ENCODE measurements at places on chromosomes 2 and 18.

- DNase-seq, result no peak
These were observed 83.9 kb upstream of the MAPRE2 start for GRCh38 chr18:34957119-34957863.

DNA sequence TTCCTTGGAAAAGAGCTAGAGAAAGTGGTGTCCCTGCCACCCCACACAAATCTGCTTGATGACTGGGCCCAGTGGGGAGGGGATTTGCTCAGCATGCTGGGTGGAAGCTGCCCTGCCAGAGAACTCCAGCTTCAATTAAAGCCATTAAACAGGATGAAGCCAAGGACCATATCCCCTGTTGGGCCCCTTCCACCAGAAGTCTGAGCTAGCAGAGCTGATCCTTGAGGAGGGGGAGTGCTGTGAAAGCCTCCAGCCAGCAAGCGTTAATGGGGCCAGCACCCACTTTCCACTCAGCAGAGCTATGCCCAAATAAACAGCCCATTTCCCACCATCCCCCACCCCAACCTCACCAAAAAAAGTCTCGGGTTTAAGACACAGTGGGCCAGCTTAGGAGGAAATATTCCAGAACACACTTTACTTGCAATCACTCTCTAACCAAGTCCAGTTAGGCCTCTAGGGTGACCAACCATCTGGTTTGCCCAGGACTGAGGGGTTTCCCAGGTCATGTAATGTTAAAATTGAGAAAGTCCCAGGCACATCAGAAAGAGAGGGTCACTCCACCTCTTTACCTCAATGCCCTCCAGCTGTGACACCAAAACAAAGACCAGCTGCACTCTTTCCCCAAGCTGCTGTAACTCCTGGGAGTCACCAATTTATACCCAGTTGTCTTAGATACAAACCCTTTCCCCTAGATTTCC is 132.3 kb downstream of the FOXI3 start:
- DNase-seq, result no peak

GRCh38 chr2:226418521-226418920 is 381.1 kb downstream of the IRS1 start:
- no peak for DNase-seq

GRCh38 chr18:30139631-30140287 is 902.8 kb downstream of the DSC3 start:
- no peak for DNase-seq

DNA sequence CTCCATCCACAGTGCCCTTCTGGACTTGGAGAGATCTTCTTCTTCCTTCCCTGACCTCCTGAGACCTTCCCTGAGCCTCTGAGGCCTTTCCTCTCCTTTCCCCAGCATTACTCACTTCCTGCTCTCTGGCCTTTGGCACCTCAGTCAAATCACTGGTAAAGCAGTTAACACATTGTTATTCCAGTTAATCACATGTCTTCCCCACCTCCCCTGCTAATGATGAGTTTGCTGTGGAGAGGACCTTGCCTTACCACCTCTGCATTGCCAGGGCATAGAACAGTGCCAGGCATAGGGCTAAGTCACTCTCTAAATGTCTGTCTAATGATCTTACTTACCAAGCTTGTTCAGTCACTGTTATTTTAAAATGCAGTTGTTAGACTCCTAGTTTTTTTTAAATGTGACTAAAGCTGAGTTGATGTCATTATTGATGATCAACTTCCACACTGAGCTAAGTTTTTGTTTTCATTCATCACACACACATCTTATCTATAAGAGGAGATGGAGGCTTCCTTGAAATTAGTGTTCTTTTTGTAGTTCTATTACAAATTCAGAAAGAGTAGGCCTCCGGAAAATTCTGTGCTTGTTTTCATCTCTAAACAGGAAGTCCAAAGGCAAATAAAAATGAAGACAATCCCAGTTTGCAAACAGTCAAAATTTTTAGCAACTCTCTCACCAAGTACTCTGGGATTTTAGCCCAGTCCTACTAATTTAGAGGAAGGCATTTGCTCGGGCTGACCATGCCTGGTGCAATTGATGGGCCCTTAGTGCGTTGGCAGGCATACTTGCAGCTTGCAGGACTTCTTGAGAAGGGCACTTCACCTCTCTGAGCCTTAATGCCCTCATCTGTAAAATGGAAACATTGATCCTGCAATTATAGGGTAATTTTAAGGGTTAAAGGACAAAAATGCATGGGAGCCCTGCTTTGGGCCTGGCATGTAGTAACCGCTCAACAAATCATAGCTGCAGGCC is 113.7 kb upstream of the SPRED2 start:
- no peak for DNase-seq

GRCh38 chr2:67046591-67046990 is 350.5 kb upstream of the ETAA1 start:
- no peak for DNase-seq

- DNase-seq, result no peak
These were observed 62.9 kb downstream of the COL6A3 start for GRCh38 chr2:237351046-237351445.

DNA sequence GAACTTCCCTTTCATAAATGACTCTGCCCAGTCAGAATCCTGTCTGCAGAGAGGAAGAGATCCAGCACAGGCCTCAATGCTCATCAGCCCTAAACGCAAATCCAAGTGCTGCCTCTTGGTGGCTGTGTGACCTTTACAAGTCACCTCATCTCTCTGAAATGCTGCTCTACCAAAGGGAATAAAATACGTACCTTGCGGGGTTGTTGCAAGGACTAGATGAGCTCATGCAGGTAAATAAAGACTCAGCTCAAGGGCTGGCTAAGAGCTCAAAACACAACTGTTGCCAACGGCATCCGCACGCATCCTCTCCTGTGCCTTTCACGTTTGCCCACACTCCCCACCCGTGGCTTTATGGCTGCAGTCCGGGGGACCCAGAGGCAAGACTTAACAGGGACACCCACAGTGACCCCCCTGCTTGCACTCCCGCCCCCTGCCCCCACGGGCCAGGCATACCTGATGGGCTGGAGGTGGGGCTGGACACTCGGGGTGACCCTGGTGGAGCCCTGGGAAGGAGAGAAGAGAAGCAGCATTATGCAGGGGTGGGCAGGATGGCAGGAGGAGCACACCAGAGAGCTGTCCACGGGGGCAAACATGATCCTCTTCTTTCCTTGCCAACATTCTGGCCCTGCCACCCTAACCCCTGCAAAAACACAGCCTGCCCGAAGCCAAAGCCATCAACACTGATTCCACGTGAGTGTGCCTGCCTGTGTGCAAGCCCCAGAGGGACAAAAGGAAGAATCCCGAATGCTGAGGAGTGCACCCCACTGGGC is 102.6 kb downstream of the TNS1 start:
- no peak for DNase-seq

GRCh38 chr18:37544713-37545112 is 20.9 kb downstream of the CELF4 start:
- no peak for DNase-seq

DNA sequence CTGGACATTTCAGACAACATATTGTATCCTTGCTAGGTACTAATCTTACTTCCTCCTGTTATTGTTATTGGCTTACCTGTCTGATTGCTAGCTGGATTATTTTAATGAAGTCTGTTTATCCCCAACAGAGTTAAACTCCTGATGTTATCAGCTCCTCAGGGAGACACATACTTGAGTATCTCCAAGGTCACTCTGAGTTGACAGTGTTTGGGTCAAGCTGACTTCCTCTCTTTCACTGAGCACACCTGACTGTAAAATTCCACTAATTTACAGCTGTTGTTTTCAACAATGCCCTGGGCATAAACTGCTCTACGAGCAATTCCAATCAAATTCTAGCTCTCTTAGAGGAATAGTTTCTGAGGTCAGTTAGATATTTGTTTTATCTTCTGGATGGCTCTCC is 9.6 kb downstream of the HAUS1 start:
- no peak for DNase-seq

DNA sequence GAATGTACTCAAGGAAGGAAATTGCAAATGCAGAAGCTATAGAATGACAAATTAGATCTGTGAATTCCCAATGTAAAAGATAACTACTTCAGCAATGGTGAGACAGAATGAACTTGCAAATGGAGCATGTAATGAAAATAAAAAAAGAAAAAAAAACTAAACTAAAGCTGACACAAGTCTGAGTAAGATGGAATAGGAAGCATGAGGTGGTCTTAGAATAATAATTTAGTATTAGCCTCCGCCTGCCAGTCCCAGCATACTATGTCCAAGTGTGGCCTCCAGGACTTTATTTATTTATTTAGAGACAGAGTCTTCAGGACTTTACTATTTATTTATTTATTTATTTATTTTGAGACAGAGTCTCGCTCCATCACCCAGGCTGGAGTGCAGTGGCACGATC is 37.4 kb upstream of the SLC39A10 start:
- DNase-seq, result no peak

DNA sequence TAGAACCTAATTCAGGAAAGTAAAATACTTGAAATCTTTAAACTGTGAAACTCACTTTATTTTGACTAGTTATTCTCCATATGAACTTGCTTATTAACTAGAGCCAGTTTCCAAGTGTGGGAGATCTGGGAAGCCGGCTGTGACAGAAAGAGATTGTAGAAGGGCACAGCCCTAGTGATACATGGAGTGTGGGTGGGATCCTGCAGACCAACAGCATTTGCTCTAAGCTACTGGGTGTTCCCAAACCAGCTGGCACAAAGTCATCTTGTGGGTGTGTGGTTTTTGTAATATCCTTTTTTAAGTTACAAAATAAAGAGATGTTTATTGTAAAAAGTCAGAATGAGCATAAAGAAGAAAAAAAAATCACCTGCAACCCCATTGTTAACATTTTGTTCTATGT is 3.4 kb downstream of the DUSP19 start:
- DNase-seq, result no peak

- DNase-seq, result no peak
These were observed 213.3 kb downstream of the MBD5 start for GRCh38 chr2:148234143-148234542.

All from thoracic aorta (tissue), 2 donors.